ENCODE measurements at places on chromosomes 16 and 17.

DNA sequence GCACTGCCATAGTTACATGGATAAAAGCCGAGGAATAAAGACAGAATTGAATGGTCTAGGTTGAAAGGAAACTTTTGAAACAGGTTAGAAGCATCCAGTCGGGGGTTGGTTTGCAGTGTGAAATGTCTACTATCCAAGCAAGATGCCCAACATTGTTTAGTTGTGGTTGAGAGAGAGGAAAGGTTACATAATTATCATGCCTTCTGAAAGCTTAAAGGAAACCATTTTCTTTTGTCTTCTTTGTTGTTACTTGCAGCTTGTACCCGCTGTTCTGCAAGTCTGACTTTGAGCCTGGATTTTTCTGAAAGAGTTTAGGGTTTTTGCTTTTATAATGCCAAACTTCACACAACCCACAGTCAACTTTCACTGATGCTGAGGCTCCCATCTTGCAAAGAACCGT lies 167.9 kb downstream of the AXIN2 start:
- no peak for DNase-seq

DNA sequence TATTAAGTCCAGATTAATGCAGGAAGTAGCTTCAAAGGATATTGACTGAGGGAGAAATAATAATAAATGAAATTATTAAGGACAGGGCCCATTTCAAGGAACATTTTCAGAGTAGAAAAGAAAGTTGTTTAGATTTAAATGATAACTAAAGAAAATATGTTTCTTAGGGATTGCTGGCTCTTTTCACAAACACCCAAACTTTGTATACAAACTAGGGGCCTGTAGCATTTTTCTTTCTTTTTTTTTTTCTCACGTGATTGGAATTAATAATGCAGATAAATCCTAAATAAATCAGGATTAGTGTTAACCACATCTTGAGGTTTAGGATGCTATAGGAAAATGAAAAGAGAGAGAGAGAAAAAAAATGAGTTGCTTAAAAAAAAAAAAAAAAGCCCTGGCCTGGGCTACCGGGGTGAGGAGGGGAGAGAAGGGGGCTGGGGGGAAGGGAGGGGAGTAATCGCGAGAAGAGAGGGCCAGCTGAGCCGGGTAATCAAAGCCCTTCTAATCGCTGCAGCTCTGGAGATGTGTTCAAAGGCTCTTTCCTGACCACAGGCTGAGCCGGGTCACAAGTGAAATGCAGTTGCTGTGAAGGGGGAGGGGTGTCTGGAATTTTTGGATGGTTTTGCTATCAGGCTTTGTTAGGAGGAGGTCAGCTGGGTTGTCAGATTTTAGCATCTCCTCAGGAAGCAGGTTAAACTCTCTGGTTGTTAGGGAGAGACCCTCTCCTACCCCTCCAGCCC lies 104.6 kb upstream of the ZFHX3 start:
- no peak for DNase-seq

GRCh38 chr17:10149573-10150399 lies 48.6 kb downstream of the GAS7 start:
- DNase-seq = no peak

- no peak for DNase-seq
Observed at GRCh38 chr17:40344421-40345160, 19.9 kb downstream of the GJD3 start.

DNA sequence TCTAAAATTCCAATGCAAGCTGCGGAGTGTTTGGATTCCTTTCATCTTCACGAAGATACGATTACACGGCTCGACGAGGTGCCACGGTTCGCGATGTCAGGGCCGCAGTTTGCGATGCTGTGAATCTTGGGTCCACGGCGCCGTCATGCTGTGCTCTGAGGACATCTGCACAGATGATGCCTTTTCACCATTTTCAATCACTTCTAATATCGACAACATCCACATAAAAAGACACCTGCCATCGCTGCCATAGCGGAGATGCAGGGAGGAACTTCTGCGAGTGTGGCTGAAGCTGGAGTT lies 6.8 kb upstream of the APRT start:
- DNase-seq = no peak

GRCh38 chr16:80656711-80657150 lies 115.9 kb downstream of the DYNLRB2 start:
- DNase-seq = no peak

- DNase-seq = no peak
Observed at GRCh38 chr17:82740906-82741759, 5.7 kb downstream of the FN3K start.

- no peak for DNase-seq
Observed at GRCh38 chr16:31079342-31079944, 5.2 kb downstream of the ZNF646 start.

DNA sequence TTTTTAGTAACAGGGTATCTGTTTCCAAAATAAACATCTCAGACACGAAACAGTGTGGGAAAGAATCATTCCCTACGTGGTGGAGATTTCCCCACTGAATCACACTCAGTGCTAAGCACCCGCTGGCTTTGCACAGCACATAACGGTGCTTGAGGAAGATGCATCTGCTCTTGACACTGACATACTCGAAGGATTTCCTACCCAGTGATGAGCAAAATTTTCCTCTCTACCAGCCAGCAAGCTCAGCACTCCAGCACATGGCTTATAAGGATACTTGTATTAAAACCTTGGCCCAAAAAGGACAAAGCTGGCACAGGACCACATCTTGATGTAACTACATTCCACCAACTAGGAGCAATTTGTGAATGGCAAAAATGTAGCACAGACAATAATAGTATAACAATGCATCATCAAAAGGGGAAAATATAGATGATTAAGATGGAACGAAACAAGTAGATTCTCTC lies 59.0 kb downstream of the ANKFY1 start:
- DNase-seq = no peak

- no peak for DNase-seq
Observed at GRCh38 chr17:3531266-3532101, 26.1 kb downstream of the TRPV3 start.

- no peak for DNase-seq
Observed at GRCh38 chr16:66152823-66153393, 213.6 kb upstream of the CDH5 start.

DNA sequence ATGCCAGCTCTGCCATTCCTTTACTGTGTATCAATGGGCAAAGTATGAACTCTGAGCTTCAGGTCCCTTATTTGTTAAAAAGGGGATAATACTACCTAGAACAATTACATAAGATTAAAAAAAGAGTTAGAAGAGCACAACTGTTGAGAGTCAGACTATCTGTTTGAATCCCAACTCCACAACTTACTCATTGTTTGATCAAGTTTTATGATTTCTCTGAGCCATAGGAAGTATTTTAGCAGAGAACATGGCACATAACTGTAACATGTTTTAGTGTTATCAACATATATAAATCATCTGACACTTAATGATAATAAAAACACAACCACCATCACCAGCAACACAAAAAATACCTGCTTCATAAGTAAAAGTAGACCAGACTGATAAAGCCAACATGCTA lies 421.3 kb downstream of the ZFHX3 start:
- DNase-seq = no peak

All from NCI-H345 (cell line).